Muscle of arm (tissue), 14 donors: ENCODE measurements at places on chromosomes 12 and 14. TPM values are rescaled to one million over a fixed set of nuclear protein-coding genes. Genes with fewer than 3 reads are reported as not detected.

- DNase-seq, result no peak
These were observed 57.0 kb downstream of the GCH1 start for GRCh38 chr14:54845641-54846040.

DNA sequence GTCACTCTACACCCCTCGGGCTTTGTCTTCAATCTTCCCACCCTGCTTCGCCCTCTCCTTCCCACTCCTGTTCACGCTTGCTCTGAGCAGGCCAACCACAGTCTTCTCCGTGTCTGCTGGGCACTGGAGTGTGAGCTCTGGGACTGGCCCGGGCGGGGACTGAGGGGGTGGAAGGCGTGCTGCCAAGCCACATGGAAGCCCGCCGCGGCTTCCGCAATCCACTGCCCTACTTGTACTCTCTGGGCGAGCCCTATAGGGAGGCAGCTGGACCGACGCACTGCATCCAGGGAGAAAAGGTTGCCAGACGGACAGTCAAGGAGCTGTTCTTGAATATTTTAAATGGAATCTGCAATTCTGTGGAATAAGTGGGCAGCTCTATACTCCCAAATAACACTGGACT lies 24.8 kb downstream of the GOLGA3 start:
- DNase-seq, result no peak

GRCh38 chr12:91633734-91634357 lies 451.2 kb upstream of the DCN start:
- no peak for DNase-seq

DNA sequence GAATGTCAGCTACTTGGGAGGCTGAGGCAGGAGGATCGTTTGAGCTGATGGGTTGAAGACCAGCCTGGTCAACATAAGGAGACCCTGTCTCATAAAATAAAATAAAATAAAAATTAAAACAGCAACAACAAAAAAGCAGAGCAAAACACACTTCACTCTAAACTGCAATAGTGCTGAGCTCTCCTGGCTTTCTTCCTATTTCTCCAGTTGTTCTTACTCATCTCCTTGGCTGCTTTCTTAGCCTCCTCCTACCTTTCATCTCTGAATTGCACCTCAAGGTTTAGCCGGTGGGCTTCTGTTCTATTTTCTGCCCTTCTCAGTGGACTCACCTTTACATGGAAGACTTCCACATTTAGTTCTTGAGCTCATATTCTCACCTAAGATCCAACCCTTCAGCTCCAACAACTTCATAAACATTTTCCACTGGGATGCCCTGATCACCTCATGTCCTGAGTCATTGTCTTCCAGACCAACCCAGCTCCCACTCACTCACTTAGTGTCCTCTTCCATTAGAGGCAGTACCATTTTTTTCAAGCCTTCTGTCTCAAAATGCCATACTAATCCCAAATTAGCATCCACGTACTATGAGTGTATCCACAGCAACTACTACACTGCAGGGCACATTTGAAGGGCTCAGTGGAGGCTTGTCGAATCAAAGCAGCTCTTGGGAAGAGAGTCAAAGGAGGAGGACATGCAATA lies 41.2 kb upstream of the TMED10 start:
- no peak for DNase-seq

GRCh38 chr12:3871356-3871755 lies 1.8 kb downstream of the PARP11 start:
- no peak for DNase-seq

GRCh38 chr12:106096376-106096775 lies 42.4 kb downstream of the NUAK1 start:
- DNase-seq, result no peak

DNA sequence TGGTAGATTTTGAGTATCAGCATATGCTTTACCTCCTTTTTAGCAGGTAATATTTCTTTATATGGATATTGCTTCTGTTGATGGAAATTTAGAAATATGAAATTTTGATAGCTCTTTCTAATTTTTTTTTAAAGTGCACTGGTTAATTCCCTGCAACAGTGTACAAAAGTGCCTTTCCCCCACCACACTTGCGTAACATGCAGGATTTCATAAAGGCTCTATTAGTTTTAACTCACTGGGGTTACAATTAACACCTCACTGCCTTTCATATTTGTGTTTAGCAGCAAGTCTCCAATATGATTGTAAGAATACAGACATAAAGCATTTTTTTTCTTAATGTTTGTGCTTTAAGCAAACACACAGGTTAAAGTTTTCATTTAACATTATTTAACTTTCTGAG lies 25.6 kb downstream of the MNAT1 start:
- DNase-seq, result no peak

ENDOU gene
- polyA plus RNA-seq, result 1.6 TPM

DNA sequence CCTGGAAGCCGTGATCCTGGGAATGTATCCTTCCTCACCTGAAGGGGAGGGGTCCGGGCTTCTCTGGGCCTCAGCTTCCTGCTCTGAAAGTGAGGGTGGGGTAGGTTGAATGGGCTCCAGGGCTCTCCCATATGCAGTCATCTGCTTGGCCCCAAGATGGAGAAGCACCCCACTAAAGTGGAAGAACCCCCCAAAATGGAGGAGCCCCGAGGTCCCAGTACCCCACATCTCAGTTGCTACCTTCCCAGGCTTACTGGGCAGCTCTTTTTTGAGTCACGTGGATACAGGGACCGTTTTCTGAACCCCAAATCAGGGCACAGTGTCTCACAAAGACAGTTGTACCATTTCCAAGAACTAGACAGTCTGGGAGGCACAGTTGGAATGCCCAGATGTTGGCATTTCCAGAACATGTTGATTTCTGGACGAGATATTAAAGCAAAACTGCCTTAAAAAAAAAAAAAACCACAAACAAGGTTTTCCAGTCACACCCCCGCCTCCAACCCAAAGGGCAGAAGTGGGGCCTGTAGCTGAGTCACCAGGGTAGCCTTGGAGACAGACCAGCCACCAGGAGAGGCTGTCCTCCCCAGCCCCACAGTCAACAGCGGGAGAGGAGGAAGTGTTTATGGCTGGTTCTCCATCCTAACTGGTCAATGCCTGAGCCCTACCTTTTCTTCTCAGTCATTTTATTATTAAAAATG lies 12.1 kb downstream of the VASH1 start:
- no peak for DNase-seq

DNA sequence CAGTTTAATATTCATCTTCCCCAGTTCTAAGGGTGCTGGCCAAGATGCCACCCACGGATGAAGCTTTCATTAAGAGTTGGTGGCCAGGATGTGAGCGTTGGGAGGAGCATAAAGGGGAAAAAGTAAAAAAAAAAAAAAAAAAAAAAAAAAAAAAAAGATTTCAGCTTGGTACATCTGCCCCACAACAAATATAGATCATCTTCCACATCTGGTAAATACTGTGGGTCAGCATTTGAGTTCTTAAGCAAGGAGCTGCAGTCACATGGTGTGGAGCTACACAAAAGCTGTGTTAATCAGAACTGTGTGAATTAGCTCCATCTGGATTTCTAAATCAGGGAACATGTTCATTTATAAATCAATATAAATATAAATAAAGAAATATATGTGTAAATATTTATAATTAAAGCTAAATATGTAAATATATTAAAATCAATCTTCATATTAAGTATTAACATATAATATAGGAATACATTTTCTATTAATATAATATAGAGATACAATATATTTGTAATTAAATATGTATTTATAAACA lies 262.3 kb downstream of the NUAK1 start:
- no peak for DNase-seq

PDE3A gene
- polyA plus RNA-seq, result 11.0 TPM

PLD4 gene
- 2.9 TPM for polyA plus RNA-seq

RIN3 gene
- 13.8 TPM for polyA plus RNA-seq
